Spinal cord (tissue), 10 donors: ENCODE measurements at places on chromosomes 6 and 20. TPM values are rescaled to one million over a fixed set of nuclear protein-coding genes. Genes with fewer than 3 reads are reported as not detected.

- peak; percentile 31 for DNase-seq
- H3K27me3 ChIP-seq = no peaks in the 10 kb centered on the region
- H3K4me3 ChIP-seq = no peak overlapping the region
Observed at GRCh38 chr6:107561306-107561705, 71.4 kb downstream of the SOBP start.

- peaks cover 8% of the 10 kb centered on the region for H3K27me3 ChIP-seq
- H3K4me3 ChIP-seq = no peak overlapping the region
- peaks cover 2% of the 10 kb centered on the region for H3K36me3 ChIP-seq
- no peak overlapping the region for H3K27ac ChIP-seq
- no peaks in the 10 kb centered on the region for H3K4me1 ChIP-seq
- DNase-seq = no peak
Observed at GRCh38 chr6:150055131-150055530, 13.8 kb downstream of the ULBP3 start.

GRCh38 chr6:82337688-82338257 is 25.8 kb upstream of the TPBG start:
- no peaks in the 10 kb centered on the region for H3K4me1 ChIP-seq
- no peak overlapping the region for H3K4me3 ChIP-seq
- no peaks in the 10 kb centered on the region for H3K27me3 ChIP-seq

Gene CDH4
- 5.8 TPM for total RNA-seq

Gene MEI4
- 1.6 TPM for total RNA-seq

DNA sequence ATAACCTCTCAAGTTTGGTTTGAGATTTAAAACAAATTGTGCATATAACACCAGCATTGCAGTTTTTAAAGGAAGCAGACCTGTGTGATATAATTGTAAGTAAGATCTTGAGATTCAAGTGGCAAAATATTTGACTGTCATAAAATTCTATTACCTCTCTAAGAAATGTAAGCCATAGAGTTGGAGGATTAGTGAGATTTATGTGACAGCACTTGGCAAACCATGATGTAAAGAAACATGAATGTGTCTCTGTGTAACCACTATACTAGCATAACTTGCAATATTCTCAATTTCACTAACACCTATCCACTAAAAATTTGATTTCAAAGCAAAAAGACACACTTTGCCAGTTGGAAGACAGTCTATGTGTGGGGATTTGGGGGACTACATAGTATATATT is 190.2 kb upstream of the SSTR4 start:
- no peaks in the 10 kb centered on the region for H3K4me1 ChIP-seq
- H3K36me3 ChIP-seq = no peaks in the 10 kb centered on the region
- H3K27ac ChIP-seq = no peak overlapping the region
- H3K4me3 ChIP-seq = no peak overlapping the region
- no peaks in the 10 kb centered on the region for H3K27me3 ChIP-seq

GRCh38 chr20:22716821-22717351 is 132.5 kb upstream of the FOXA2 start:
- H3K4me3 ChIP-seq = no peak overlapping the region
- no peak for DNase-seq
- no peaks in the 10 kb centered on the region for H3K36me3 ChIP-seq
- no peaks in the 10 kb centered on the region for H3K27me3 ChIP-seq

- DNase-seq = no peak
- no peaks in the 10 kb centered on the region for H3K36me3 ChIP-seq
- H3K4me1 ChIP-seq = peaks cover 17% of the 10 kb centered on the region
- H3K27me3 ChIP-seq = no peaks in the 10 kb centered on the region
Observed at GRCh38 chr6:90411292-90411781, 114.7 kb upstream of the BACH2 start.
